Left lung (tissue), 14 donors: ENCODE measurements at places on chromosomes 11 and 22. TPM values are rescaled to one million over a fixed set of nuclear protein-coding genes. Genes with fewer than 3 reads are reported as not detected.

VSIG2 gene
- polyA plus RNA-seq: 27.0 TPM

DNA sequence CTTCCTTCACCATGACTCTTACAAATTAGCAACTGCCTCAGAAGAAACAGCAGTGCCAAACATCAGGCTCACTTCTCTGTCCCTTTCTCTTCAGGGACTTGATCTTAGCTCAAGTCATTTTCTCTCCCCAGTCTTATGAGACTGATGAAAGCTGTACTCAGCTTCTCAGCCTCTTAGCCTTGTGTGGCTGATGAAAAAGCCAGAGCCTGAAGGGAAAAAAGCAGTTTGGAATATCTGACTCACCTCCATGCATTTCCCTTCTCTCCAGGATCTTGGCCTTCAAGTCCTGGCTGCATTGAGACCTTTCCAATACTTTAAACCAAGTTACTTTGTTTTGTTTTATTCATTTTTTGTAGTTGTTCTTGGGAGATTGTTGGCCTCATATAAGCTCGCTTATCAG lies 195.9 kb downstream of the SPON1 start:
- DNase-seq: no peak

TIMP3 gene
- 171 TPM for polyA plus RNA-seq

DNA sequence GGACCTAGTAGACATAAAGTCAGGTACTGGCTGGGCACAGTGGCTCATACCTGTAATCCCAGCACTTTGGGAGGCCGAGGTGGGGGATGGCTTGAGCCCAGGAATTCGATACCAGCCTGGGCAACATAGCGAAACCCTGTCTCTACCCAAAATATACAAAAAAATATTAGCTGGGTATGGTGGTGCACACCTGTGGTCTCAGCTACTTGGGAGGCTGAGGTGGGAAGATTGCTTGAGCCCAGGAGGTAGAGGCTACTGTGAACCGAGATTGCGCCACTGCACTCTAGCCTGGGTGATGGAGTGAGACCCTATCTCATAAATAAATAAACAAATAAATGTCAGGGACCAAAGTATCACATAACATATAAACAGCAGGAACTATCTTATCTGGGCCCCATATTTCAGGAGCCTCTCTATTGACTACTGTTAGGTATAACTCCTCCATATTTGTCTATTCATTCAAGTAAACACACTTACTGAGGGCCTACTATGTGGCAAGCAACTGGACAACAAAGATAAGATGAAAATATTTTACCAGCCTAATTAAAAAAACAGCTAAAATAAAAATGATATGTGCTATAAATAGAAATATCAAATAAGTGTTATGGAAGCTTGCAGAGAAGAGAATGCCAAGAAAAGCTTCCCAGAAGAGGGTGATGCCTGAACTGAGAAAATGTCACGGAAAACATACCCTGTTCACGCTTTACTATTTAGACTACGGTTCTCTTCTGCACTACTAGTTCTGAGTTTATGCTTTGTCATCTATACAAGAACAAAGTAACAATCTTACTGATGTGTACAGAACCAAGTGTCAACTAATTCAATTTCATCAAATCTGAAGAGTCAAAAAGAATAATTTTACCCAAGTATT lies 2.0 kb downstream of the NUP98 start:
- no peak for DNase-seq
